Ovary (tissue), 10 donors: ENCODE measurements at places on chromosomes 4 and X.

- no peak for DNase-seq
Measured at GRCh38 chr4:128787509-128788311, 21.8 kb upstream of the JADE1 start.

DNA sequence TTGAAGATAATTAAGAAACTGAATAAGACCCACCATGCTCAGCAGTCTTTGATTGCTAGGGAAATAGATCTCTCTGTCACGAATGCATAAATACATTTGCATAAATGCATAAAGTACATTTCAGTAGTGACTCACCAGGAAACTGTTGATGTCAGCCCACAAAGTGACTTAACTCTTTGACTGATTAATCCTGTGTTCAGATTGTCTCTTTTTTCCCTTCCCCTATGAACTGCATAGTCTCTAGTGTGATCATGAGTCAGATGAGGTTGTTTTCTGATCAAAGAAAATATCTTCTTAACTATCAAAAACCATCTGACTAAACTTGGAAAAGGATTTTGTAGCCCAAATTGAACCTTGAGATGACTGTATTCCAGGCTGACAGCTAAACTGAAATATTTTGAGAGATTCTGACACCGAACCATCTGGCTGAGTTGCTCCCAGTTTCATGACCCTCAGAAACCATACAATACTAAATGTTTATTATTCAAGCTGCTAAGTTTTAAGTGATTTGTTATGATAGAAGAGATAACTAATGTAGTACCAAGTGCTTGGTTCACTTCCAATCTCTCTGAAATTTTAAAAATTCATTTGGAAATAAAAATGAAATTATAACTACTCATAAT, 1381.5 kb upstream of the AGA start:
- no peak for DNase-seq

DNA sequence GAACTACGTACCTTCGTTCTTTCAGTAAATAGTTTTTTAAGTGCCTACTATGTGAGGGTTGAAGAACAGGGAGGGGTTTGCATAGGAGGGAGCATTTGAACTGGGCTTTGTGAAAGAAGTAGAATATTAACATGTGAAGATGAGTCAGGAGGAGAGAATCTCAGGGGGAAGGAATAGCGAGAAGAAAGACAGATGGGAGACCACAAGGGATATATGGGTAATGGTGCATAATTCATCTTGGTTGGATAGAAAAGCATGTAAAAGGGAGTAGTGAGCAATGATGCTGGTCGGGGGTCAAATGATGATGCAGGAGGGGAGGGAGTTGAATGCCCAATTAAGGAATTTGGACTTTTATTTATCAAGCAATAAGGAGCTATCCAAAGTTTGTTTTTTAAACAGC, 52.7 kb downstream of the TMEM164 start:
- no peak for DNase-seq

GRCh38 chr4:15963576-15963975, 601 bp upstream of the FGFBP2 start:
- no peak for DNase-seq

- peak; percentile 75 for DNase-seq
Measured at GRCh38 chr4:38868059-38868960, 704 bp downstream of the FAM114A1 start.

DNA sequence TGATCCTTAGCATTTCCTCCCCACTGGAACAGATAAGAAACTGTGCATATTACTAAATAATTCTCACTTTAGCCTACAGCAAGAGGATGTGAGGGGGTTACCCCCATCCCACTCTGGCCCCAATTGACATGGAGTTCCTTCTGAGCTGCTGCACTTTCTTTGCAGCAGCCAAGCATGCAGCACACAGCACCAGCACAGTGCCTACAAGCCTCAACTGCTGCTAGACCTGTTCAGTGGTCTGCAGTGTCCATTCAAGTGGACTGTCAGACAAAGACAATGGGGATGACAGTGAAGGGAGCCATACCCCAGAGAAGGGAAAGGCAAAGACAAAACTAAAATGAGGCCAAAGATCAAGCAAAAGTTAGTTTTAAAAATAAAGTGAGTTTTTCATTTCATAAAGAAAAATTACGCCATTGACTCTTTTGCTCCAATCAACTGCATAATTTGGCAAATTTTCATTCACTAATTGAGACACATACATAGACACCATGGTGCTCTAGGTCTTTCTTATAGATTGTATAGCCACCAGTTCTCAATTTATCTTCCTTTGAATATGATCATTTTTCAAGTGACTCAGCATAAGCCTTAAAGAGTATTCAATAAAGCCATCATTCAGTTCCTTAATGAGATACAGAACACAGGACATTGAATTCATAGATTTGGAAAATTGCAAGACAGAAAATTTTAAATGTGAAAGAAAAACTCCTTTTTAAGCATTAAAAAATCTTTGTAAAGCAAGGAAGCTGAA, 410.6 kb downstream of the HNRNPD start:
- no peak for DNase-seq

- no peak for DNase-seq
Measured at GRCh38 chr4:139453041-139453370, 915 bp upstream of the RAB33B start.

- DNase-seq, result no peak
Measured at GRCh38 chr4:165133150-165133549, 20.5 kb upstream of the TMEM192 start.

DNA sequence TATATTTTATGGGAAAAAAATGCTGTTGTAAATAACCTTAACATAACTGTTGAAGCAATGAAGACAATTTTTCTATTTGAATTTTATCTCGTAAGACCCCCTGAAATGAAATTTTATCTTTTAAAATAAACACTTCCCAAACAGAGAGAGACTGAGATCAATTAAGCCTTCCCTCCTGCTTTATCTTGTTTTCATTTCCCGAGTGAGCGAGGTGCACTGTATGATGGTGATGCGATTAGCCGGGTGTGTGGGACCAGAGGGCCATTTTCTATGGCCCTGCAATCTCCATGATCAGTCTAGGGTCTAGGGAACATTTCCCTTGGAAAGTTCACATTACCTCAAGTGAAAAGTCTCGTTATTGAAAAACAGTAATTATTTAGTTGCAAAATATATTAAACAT, 134.1 kb upstream of the MID1 start:
- DNase-seq, result no peak

DNA sequence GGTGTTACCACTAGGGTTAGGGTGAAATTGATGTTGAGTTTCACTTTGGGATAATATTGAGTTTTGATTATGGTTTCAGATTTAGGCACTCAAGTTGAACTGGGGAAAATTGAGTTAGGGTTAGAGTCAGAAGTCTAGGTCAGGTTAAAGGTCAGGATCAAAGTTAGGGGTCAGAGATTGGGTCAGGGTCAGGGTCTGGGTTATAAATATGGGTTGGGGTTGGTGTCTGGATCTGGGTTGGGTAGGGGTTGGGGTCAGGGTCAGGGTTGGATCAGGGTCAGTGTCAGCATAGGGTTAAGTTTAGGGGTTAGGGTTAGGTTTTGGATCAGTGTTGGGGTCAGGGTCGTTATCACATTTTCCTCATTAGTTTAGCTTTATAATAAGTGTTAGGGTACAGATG, 42.7 kb upstream of the IL9R start:
- no peak for DNase-seq

DNA sequence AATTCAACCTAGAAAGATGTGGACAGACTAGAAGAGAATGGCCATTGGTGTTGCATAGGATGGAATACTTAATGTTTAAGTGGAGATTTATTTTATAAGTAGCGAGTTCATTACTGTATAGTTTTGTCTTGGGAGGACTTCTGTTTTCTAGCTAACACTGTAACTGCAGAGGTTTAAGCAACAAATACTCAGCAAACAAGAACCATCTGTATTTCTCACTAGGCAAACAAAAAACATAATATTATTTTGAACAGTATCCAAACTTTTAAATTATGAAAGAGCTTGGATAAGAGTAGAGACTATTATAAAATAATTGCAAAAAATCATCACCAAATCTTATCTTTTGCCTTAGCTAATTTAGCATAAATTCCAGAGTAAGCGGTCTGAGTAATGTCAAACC, 121.1 kb downstream of the GLRA3 start:
- no peak for DNase-seq

GRCh38 chr4:40521957-40522356, 107.7 kb downstream of the RBM47 start:
- no peak for DNase-seq

DNA sequence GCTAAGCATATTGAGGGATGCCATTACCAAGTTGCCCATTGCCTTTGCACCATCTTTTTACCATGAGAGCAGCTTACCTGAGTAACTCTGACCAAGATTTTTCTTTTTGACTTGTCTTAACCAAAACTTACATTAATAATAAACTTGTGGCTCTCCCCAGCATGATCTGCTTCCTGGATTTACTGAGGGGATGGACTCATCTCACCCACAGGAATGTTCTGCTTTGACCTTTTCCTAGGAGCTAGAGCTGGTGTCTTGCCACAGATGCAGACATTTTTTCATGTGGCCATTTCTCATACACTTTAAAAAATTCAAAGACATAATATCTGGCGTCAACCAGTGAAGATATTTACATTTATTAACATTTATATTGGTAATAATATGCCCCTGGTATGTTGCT, 79.2 kb upstream of the EFHC2 start:
- no peak for DNase-seq

DNA sequence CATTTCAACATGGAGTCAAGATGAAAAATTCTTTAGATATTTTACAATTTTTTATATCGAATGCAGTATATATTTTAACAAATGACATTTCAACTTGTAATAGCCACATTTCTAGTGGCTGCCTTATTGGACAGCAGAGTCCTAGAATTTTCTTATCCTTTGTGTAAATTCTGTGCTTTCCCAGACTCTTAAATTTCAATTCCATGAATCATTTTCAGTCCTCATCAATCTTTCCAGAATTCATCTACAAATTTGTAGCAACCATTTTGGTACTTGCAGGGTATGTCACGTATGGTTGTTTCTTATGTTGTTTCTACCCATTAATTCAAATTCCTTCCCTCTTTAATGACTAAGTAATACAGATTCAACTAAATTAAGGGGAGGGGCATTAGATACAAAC, 2.7 kb downstream of the PAICS start:
- no peak for DNase-seq

- no peak for DNase-seq
Measured at GRCh38 chr4:83356899-83357661, 22.4 kb upstream of the HPSE start.

GRCh38 chrX:19747652-19748610, 139.5 kb downstream of the SH3KBP1 start:
- no peak for DNase-seq

- no peak for DNase-seq
Measured at GRCh38 chr4:2560167-2560566, 23.7 kb downstream of the FAM193A start.

DNA sequence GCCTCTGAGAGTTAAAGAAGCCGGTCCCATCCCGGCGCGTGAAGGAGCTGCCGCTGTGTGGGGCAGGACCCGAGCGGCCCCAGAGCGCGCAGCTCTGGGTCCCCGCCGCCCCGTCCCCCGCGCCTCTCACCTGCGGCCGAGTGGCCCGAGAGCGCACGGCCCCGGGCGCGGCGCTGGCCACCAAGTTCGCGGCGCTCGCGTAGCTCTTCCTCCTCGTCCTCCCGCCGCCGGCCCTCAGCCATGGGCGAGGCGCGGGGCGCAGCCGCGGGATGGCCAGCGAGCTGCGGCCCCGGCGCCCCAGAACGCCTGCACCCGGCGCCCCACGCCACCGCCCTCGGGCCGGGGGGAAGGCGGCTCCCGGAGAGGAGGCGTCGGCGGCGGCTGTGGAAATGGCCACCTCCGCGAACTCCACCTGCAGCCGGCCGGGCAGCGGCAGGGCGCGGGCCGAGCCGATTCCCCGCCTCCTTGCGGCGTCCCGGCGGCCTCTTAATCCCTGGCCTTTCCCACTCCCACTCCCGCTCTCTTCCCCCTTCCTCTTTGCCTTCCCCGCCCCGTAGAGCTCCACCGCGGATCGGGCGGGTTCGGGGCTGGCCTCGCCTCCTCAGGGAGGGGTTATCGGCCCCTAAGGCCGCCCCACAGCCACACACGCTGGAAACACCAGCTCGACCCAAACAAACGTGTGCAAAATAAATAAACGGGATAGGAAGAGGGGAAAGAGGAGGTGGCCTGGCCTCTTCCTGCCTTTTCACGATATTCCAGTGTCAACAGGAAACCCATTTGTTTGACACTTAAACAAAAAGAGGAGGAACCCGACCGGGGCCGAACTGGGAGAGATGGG, at the start of gene SH3D19:
Gene SH3D19 (minus strand): TSS at position 495 of the 838 bp plus-strand sequence. CDS start 253 bp downstream, at position 242.
- peak; percentile 81 for DNase-seq

- DNase-seq, result no peak
Measured at GRCh38 chr4:138037696-138038095, 204.5 kb downstream of the SLC7A11 start.

DNA sequence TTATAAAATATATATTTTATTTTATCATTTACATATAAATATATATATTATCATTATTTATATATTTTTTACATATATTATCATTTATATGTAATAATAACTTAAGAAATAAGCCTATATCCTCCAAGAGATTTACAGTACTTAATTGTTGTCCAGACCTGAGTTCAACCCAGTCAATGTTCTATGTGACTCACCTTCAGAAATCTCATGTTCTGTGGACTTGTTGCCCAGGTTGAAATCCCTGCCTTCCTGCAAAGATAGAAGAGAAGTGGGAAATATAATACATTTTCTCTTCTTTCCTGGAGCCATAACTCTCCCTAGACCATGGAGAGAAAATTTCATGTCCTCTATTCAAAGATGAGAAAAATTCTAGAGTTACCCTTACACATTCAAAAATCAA, 247.3 kb downstream of the PARM1 start:
- DNase-seq, result no peak
